ENCODE measurements at places on chromosomes 2 and 18.

GRCh38 chr2:234725528-234726264, 226.1 kb upstream of the SH3BP4 start:
- DNase-seq: no peak

DNA sequence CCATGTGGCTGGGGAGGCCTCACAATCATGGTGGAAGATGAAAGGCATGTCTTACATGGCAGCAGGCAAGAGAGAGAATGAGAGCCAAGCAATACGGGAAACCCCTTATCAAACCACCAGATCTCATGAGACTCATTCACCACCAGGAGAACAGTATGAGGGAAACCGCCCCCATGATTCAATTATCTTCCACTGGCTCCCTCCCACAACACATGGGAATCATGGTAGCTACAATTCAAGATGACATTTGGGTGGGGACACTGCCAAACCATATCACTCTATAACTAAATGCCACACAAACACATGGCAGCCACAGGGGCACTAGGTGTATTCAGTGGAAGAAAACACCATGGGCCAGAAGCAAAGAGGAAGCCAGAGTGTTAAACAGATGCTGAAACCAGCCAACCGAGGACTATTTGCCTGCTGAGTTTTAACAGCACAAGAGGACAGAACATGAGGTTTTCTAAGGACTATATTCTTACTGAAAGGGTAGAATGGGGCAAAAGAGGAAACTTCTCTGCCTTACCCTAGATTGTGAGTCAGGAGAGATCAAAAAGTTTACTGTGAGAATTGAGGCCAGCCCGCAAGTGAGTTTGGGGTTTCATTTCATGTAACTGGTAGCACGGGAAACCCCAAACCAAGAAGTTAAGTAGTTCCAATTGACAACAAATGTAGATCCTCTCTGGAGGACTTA, 49.2 kb downstream of the SIGLEC15 start:
- DNase-seq: no peak

DNA sequence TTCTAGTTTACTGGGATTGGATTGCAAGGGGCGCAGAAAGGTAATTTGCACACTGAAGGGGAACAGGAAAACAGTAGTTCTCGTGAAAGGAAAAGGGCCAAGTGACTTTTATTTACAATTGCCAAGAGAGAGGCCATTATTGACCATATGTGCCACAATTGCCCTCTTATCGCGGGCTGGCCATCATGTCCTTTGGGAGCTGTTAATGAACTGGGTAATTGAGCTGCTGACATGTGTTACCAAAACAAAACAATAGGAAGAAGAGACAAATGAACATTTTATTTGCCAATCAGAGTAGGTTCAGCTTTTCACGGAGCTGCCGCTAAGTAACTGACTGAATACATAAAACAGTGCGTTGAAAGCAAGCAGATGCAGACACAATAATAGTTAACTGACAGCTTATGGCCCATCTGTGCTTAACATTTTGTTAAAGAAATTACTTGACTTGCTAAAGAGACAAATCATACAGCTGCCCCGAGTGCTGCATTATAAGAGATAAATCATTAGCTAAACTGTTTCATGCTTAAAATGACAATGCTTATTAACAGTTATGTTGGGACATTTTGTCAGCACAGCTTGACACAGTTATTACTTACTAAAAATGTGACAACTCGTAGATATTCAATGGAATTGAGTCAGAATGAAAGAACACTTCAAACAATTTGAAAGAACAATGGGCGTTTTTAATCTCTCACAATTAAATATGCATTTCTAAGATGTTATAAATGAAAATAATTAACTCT, 57.5 kb downstream of the PAX3 start:
- peak; percentile 68 for DNase-seq

DNA sequence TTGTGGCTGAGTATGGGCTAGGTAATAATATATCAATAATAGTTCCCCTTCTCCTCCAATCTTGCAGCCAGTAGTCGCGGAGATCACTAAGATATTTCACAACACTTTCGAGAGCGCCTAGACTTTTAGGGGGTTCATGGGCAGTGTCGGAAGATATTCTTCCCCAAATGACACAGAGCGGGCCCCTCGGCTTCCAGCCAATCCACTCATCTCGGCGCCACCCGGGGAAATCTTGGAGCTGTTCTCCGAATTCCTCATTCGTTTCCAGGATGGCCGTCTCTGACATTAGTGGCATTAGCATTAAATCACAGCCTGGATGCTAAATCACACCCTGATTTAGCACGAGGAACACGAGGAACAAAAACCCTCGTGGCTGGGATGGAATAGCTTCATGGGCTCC, 437.7 kb downstream of the ZNF516 start:
- no peak for DNase-seq

GRCh38 chr18:35511428-35511827, 13.7 kb upstream of the INO80C start:
- no peak for DNase-seq

- DNase-seq: no peak
These were observed 18.2 kb downstream of the IFIH1 start for GRCh38 chr2:162300266-162300665.

Data from NCI-H1092 (cell line).